ENCODE measurements at places on chromosomes 12 and 14.
A peak's percentile ranks its signal among the peaks of the same experiment; 100 is the strongest.

- peak; percentile 28 for DNase-seq
Measured at GRCh38 chr12:121712190-121712460, 427 bp upstream of the TMEM120B start.

DNA sequence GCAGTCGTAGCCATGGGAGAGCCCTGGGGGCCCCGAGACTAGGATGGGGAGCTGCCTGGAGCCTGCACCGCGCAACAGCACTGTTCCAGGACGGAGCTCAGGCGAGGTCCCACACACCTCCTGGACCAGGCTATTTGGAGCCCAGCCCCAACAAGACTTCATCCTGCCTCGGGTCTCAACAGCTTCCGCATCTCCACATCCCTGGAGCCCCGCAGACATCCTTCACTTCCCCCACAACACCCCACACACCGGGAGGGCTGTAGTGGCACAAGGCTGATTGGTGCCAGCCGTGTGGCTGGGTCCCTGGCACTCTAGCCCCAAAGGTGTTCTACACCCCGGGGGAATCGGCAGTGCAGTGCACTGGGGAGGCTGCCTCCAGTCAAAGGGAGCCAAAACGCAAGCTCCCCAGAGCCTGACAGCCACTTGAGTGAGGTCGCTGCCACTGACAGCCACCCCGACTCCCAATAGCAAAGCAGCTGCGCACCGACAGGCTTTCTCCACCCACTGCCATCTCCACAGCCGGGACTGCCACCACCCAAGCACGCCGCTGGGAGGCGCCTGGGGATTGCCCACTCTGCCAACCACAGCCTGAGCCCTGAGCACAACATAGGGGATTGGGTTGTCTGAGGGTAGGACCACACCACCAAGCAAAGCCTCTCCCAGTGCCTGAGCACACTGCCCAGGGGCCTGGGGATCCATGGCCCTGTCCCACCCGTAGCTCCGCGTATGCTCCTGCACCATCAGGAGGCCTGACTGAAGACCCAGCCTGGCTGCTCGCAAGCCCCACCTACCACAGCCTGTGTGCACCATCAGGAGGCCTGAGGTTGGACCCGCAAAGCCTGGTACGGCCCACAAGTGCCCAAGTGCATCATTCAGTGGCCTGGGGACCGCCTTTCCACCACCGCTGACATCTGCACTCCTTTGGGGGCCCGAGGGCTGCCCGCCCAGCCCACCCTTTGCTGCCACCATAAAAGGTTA is 13.2 kb upstream of the KLRF1 start:
- peak; percentile 34 for DNase-seq

GRCh38 chr14:63493246-63493645 is 49.9 kb downstream of the PPP2R5E start:
- DNase-seq = no peak

DNA sequence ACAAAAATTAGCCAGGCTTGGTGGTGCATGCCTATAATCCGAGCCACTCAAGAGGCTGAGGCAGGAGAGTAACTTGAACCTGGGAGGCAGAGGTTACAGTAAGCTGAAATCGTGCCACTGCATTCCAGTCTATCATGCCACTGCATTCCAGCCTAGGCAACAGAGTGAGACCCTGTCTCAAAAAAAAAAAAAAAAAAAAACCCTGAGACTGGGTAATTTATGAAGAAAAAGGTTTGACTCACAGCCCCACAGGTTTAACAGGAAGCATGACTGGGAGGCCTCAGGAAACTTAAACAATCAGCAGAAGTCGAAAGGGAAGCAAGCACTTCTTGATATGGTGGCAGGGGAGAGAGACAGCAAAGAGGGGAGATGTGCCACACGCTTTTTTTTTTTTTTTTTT is 123.2 kb downstream of the GXYLT1 start:
- no peak for DNase-seq

DNA sequence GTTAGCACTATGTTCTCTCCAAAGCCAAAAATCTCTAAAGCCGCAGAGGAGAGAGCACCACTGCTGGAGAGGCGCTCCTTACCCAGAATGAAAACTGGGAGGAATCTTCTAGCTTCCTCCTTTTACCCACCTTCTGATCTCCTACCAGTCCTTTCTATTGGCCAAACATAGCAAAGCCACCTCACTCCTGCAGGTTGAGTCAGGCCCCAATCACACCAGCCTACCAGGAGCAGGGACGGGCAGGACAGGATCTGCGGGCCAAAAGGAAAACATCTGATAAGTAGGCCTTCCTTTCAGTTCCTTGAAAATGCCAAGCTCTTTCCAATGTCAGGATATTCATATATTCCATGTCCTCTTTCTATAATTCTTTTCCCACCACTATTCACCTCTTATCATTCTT is 197.7 kb upstream of the CNOT2 start:
- no peak for DNase-seq

- peak; percentile 57 for DNase-seq
Measured at GRCh38 chr14:72883961-72884360, 9.9 kb downstream of the DPF3 start.

DNA sequence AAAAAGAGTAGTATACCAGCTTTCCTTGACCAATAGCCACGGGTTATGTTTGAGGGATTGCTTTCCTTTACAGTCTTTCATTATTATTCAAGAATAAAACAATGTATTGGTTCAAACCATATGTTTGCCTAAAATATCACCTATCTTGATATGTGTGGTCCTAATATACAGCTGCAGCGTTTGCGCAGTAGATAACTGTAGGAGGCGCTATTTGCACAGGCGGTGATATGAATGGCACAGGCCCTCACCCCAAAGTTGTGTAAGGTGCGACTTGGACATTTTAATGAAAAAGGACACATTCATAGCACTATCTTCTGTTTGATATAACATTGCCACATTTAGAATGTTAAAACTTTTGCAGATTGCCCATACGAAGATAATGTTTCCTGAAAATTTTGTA is 298.4 kb downstream of the TRHDE start:
- DNase-seq = no peak

DNA sequence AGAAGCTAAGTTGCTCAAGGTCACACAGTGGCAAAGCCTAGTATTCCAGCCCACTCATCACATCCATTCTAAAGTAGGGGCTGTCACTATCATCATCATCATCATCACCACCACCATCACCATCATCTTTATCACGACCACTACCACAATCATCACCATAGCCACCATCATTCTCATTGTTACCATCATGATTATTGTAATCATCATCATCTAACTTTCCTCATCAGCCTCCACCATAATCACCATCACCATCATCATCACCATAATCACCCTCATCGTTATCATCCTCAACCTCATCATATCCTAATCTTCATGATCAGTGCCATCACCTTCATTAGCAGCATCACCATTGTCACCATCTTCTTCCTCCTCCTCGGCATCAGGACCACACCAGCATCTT is 48.7 kb downstream of the NOS1 start:
- no peak for DNase-seq

DNA sequence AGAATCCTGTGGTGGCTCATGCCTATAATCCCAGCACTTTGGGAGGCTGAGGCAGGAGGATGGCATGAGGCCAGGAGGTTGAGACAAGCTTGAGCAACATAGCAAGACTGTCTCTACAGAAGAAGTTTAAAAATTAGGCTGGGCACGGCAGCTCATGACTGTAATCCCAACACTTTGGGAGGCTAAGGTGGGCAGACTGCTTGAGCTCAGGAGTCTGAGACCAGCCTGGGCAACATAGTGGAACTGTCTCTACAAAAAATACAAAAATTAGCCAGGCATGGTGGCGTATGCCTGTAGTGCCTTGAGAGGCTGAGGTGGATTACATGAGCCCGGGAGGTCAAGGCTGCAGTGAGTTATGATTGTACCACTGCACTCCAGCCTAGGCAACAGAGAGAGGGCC is 998 bp upstream of the CYP27B1 start:
- no peak for DNase-seq

GRCh38 chr14:29465095-29465494 is 462.6 kb downstream of the PRKD1 start:
- no peak for DNase-seq

GRCh38 chr14:81686512-81686911 is 152.9 kb upstream of the SEL1L start:
- DNase-seq = no peak

DNA sequence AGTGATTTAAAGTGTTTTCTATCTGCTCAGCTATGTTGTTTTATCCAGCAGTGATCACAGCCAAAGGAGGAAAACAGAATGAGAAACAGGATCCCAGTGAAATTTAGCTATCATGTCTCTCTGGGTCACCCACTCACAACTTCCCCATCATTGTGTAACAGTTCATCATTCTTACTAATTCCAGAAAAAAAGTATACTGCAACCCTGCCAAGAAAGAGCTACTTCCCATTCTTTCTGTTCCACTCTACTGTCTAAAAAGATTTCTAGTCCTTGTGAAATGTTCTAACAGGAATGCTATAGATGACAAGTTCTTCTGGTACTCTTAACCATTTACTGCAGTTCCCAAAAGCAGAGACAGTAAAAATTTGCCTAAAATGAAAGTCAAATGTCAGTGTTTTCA is 39.2 kb upstream of the CD163 start:
- peak; percentile 46 for DNase-seq

DNA sequence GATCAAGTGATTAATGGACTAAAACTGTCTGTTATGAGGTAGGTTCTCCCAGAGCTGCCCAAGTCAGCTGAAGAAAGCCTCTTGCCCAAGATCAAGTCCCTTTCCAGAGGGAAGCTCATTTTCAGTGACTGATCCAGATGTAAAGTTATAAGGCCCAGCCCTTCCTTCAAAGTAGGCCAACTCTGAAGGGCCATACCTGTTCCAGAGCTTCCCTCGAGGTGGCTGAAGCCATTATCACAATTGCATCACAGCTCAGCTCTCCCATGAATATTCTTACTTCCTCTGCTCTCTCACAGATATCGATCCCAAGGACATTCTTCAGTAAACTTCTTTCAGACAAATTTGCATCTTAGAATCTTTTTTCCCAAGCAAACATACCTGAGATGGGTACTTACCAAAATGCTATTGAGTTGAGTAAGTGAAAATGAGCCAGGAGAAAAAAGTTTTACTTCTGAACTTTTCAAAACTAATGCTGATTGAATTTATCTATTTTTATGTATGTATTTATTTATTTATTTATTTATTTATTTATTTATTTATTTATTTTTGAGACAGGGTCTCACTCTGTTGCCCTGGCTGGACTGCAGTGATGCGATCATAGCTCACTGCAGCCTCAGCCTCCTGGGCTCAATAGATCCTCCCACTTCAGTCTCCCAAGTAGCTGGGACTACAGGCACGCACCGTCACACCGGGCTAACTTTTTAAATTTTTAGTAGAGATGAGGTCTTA is 42.6 kb upstream of the USP15 start:
- no peak for DNase-seq

DNA sequence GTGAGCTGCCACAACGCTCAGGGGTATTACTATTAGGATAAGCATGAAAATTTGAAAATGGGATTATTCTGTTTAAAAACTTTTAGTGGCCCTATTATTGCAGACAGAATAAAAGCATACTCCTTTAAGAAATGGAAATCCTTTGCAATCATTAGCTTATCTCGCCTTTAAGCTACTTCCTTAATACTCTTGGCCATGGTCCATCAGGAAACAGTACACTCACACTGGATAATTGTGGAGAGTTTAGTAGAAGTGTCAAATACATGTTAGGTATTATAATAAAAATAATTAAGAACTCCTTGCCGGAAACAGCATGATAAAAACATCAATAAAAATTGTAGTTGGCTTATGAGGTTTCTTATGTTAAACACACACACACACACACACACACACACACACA is 100.4 kb upstream of the PPFIA2 start:
- no peak for DNase-seq

DNA sequence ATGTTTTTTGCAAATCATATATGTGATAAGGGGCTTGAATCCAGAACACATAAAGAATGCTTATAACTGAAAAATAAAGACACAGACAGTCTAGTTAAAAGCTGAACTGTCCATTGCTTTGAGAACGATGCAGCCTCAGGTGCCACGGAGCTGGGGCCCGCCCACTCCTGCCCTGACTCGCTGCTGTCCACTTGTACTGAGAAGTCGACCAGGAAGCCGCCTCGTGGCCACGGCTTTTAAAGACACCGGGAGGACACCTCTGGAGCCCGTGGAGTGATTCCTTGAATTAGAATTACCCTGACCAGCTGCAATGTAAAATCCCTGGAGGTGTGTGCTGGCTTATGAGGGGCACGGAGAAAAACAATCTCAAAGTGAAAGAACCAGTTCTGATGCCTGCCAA is 23.9 kb upstream of the TEX22 start:
- no peak for DNase-seq

DNA sequence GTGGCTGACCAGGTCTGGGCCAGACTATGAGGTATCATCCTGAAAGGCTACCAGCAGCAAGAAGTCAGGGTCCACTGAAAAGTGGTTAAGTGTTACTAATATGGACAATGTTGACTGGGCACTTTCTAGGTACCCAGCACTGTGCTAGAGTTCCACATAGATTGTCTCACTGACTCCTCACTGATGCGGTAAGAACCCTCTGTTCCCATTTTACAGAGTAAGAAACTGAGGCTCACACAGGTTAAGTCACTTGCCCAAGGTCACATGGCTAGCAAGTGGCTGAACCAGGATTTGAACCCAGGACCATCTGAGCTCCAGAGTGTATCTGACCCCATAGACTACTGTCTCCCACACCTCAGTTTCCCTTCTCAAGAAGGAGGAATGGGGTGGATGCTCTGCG is 4.6 kb upstream of the CCDC85C start:
- no peak for DNase-seq

DNA sequence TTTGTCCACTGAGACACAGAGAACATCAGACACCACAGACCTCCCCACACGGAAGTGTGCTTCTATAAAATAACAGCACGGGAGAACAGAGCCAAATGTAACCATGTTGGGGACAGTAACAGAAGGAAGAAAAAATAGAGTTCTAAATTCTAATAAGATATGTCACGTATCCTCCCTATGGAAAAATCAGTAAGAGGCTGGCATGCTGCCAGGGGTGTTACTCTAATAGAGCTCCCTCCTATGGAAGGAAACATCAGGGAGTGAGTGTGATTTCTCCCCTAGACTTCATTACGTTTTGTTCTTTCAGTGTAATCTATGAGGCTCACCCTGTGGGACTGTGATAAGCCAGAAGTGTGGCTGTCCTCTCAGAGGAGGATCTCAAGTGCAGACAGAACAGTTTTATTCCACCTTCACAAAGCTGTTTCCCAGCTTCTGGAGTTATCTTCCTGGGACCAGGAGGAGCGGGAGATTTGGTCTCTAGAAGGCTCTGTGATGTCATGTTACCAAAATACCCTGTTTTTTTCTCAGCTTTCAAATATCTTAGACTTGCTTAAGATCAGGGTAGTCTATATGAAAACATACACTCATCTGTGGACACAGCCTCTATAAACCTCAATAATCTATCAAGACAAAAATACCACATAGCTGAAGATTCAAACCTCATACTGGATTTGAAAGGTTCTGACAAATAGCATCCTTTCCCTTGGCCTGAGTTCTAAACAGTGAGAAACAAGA is 69.3 kb downstream of the ZFC3H1 start:
- no peak for DNase-seq

GRCh38 chr14:51512316-51512715 is 139.4 kb upstream of the FRMD6 start:
- DNase-seq = no peak

- peak; percentile 43 for DNase-seq
Measured at GRCh38 chr12:52221912-52222457, 11.1 kb upstream of the KRT7 start.

GRCh38 chr12:79737875-79738718 is 47.3 kb upstream of the PAWR start:
- peak; percentile 62 for DNase-seq
